HS-27A (cell line): ENCODE measurements at places on chromosomes 7 and 10.

DNA sequence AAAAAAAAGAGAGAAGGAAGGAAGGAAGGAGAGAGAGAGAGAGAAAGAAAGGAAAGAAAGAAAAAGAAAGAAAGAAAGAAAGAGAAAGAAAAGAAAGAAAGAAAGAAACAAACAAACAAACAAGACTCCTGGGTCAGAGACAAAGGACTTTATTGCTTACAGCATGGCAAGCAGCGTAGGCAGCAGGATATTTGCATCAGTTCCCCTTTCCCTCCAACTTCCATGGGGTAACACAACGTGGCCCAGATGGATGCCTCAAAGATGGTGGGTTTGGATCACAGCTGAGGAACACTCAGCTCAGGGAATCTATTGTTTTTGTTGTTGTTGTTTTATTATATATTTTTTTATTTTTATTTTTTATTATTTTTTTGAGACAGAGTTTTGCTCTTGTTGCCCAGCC is 128.5 kb upstream of the VKORC1L1 start:
- no peak for DNase-seq

GRCh38 chr10:84227810-84228209 is 2.5 kb upstream of the LRIT2 start:
- no peak for DNase-seq

GRCh38 chr7:139153832-139154231 is 44.3 kb upstream of the ZC3HAV1 start:
- no peak for DNase-seq

GRCh38 chr10:98249134-98249533 is 18.9 kb downstream of the LOXL4 start:
- no peak for DNase-seq

DNA sequence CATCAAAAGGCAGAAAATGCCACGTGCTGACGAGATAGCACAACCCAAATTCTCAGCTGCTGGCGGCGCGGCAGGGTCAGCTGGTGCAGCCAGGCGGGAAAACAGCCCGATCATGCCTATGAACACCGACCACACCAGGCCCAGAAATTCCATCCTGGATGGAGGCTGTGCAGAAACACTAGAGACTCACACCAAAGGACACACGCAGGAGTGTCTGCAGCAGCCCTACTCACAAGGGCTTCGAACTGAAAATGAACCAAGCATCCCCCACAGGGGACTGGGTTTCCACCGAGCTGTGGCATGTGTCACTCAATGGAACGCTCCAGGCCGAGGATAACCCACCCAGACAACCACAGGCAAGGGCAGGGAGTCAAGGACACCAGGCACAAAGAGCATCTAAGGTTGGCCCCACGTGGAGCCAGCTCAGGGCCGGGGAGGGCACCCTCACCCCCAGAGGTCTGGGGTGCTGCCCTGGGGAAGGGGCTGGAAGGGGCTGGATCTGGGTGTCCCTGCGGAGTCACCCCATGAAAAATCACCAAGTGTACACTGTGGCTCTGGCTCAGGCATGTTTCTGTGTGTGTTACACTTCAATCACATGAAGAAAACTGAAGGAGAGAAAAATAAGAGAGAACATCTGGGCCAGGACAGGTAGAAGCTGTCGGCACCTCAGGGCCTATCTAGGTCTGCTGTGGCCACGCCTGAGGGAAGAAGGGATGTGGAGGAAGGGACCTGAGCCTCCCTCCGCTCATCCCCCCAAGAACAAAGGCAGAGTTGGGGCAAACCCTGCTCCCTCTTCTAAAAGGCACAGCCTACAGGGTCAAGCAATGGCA is 33.0 kb downstream of the RASGEF1A start:
- no peak for DNase-seq

- DNase-seq, result no peak
These were observed 1.5 kb downstream of the PIK3CG start for GRCh38 chr7:106866298-106867281.

GRCh38 chr7:119175911-119176627 is 951.6 kb downstream of the ANKRD7 start:
- no peak for DNase-seq

DNA sequence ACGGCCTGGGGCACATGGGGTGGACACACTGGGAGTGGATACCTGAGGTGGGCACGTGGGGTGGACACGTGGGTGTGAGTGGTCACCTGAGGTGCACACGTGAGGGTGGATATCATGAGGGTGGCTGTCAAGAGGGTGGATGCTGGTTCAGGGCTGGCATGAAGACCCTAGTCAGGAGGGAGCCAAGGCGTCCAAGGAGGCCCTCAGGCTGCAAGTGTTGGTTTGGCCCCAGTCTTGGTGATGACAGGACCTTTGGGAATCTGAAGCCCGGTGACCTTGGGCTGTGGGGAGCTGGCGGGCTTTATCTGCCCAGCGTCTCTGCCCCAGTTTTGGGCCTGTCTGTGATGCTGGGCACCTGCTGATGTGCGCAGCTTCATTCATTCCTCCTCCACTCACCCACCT is 24.9 kb upstream of the PFKFB3 start:
- no peak for DNase-seq

DNA sequence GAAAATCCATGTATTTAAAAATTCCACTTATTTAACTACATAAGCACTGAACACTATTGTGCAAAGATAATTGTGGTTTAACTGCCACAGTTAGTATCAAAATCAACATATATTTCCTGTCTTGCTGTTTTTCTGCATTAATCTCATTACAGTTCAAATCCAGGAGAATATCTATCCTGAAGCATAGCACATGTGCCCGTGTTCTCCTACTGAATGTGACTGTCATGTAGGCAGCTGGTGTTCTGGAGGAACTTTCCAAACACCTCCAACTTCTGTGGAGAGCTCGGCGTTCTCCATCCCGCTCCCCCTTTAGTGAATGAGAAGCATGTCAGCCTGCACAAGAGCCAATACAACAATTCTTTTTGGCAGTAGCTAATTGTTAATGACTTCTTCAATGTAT is 76.4 kb upstream of the IKZF1 start:
- no peak for DNase-seq

GRCh38 chr7:38656968-38657367 is 25.8 kb upstream of the AMPH start:
- no peak for DNase-seq

GRCh38 chr10:4492202-4492601 is 333.8 kb upstream of the AKR1E2 start:
- DNase-seq, result no peak

DNA sequence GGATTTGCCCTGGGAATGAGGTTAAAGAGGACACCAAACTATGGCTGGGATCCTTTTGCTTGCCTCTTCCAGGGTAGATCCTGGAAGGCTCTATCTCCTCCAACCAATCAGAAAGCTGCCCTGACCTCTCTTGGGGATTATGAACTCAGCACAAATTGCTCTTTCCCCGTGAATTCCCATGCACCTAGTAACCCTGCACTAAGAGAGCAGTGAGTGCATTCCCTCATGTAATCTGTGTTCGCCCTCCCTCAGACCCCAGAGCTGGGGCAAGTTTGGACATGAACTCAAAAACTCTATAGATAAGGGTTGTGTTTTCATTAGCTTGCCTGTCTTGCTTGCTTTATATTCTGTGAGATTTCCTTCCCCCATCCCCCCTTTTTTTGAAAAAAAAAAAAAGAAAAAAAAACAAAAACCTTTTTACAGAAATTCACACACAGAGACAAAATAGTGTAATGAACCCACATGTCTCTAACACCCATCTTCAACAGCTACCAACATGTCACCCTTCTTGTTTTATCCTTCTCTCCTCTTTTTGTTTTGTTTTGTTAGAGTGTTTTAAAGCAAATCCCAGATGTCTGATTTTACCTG is 225.5 kb upstream of the TCF7L2 start:
- DNase-seq, result no peak

DNA sequence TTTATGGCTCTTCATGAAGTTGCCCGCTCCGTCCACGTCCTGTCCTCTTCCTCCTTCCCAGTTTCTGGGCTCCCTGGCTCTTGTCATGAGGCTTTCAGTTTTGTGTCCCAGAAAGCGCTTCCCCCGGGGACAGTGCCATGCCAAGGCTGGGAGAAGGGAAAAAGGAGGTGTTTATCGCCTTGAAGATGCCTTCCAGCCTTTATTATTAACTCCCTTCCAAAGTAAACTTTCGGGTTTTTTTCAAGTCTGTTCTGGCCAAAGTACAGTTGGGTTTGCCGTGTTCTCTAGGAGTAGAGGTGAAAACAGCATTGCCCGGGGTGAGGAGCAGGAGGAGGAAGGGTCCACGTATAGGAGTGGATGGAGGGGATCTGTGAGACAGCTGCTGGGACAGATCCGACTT is 117.2 kb downstream of the CUX1 start:
- DNase-seq, result no peak

GRCh38 chr10:78645169-78645686 is 423.5 kb upstream of the ZMIZ1 start:
- DNase-seq, result no peak

- no peak for DNase-seq
These were observed 42.7 kb downstream of the LAMB1 start for GRCh38 chr7:107960272-107960671.

DNA sequence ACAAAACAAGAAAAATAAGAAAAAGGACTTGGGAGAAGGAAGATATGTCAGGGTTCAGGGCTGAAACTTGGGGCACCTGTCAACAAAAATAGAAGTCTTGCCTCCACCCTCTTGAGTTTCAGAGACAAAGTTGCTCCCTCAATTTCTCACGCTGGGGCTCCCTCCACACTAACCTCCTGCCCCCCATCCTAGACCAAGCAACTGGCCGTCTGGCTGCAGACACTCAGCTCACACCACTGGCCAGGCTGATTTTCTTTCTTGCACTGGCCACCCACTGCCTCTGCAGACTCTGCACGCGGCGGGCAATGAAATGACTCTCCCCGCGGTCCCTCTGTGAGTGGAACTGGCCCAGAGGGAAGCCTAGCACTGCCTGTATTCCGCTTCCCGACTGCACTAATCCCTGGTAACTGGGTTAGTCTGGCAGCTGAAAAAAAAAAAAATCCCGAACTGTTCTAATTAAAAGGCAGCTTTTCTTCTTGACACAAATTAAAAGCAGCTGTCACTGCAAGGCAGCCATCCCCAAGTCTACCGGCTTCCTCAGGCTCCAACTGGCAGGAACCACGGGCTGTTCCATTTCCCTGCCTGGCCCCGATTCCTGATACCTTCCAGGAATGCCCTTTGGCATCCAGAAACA is 83.5 kb downstream of the SPDYE5 start:
- DNase-seq, result no peak

GRCh38 chr7:82455295-82455694 is 11.7 kb upstream of the CACNA2D1 start:
- DNase-seq, result no peak

DNA sequence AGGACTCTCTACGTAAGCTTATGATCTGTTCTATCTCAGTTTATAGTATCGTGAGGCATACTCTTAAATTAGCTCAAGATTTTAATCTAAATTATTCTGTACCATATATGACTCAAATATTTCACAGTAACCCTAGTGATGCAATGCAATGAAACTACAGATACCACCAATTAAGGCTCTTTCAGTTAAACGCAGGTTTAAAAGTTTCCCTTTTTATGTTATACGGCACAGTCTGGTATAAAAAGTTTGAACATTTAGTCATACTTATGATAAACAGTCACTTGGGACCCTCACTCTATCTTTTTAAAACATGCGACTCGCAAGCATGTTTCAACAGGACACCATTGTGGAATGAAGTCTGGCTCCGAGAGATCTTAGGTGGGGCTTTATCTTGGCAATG is 107.2 kb downstream of the CDK6 start:
- no peak for DNase-seq

DNA sequence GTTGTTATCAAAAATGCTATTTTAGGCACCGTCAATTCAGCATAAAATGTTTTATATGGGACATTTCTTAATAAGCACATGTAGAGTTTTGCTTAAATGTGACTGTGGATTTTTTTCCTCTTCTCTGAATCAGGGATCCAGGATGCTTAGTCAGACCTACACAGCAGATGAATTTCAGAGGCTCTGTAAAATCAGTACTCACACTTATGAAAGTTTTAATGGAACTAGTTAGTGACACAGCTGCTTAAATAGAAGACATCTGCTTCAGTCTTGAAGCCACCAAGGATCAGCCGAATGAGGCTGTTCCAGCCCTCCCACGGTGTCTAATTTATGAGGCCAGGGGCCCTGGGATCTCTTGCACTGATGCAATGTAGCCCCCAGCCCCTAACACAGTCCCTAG is 136.0 kb downstream of the MYOF start:
- no peak for DNase-seq

- no peak for DNase-seq
These were observed 148.8 kb upstream of the NPY start for GRCh38 chr7:24135003-24135817.
